Uterus (tissue), 4 donors: ENCODE measurements at places on chromosomes 4 and X. TPM values are rescaled to one million over a fixed set of nuclear protein-coding genes. Genes with fewer than 3 reads are reported as not detected.

SAGE1 gene
- not detected for total RNA-seq

CDK16 gene
- 72.2 TPM for total RNA-seq

NAA11 gene
- total RNA-seq = not detected

ATP7A gene
- total RNA-seq = 4.9 TPM

HPGD gene
- total RNA-seq = 47.4 TPM

EPHA5 gene
- total RNA-seq = 10.4 TPM
